ENCODE measurements at places on chromosomes 6 and 20. TPM values are rescaled to one million over a fixed set of nuclear protein-coding genes. Genes with fewer than 3 reads are reported as not detected.

DNA sequence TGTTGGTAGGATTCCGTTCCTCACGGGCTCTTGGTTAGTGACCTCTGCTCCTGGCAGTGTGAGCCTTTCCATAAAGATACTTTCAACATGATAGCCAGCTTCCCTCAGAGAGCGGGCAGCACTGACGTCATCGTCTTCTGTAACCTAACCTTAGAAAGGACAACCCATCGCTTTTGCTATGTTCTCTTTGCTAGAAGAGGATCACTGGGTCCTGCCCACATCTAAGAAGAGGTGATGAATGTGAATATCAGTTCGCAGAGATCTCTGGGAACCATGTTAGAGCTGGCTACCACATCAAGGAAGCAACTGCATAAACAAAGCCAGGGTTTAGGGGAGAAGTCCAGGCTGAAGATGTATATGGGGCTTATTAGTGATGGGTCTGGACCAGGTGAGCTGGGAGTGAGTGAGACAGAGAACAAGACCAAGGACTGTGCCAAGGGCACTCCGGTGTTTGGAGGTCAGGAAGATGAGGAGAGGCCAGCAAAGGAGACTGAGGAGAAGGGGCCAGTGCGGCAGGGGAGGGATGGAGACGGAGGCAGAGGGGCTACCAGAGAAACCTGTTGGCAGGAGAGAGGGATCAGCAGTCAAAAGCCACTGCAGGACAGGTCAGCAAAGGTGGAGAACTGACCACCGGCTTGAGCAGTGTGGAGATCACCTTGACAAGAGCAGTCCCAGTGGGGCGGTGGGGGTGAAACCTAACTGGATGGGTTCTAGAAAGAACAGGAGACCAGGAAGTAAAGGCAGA lies 39.7 kb downstream of the PIM1 start:
- no peaks in the 10 kb centered on the region for H3K27me3 ChIP-seq
- H3K4me1 ChIP-seq = no peaks in the 10 kb centered on the region
- no peaks in the 10 kb centered on the region for H3K36me3 ChIP-seq
- DNase-seq = no peak
- no peak overlapping the region for H3K27ac ChIP-seq
- no peak overlapping the region for H3K4me3 ChIP-seq

DNA sequence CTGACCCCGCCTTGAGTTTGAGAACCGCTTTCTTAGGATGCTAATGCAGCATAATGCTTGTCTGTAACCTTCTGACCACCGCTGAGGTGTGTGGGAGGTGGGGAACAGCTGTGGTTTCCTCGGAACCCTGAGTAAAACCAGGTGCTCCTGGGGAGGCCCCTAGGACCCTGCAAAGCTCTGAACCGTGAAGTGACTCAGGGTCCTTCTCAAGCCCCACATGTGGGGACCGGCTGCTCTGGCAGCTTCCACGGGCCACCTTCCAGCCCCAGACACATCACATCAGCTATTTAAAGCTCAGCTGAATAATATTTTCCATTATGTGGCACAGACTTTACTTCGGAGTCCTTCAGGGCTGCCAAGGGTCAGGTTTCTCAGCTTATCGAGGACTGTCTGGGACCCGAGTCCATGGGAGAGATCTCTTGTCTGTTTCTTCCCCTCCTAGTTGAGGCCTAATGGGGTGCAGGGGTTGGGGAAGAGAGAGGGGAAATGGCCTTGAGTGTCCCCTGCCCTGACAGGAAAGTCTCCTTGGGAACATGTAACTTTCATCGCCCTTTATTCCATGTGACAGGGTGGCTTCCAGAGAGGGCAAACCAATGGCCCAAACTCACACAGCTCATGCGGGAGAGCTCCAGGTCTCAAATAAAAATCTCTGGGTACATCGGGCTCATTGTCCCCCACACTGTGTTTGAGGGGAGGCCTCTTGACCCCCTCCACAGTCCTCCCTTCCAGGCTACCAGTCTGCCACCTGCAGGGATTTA lies 186.1 kb upstream of the SLC24A3 start:
- H3K36me3 ChIP-seq = no peaks in the 10 kb centered on the region
- no peak overlapping the region for H3K27ac ChIP-seq

GRCh38 chr6:130725551-130725950 lies 101.7 kb upstream of the SMLR1 start:
- H3K36me3 ChIP-seq = no peaks in the 10 kb centered on the region
- H3K27ac ChIP-seq = no peak overlapping the region
- H3K4me3 ChIP-seq = no peak overlapping the region
- H3K4me1 ChIP-seq = no peaks in the 10 kb centered on the region

- no peaks in the 10 kb centered on the region for H3K36me3 ChIP-seq
- no peaks in the 10 kb centered on the region for H3K27me3 ChIP-seq
- no peak overlapping the region for H3K27ac ChIP-seq
- H3K4me1 ChIP-seq = peaks cover 15% of the 10 kb centered on the region
These were observed 19.3 kb upstream of the RNGTT start for GRCh38 chr6:88982720-88983119.

GRCh38 chr6:5936631-5937030 lies 70.1 kb downstream of the NRN1 start:
- H3K27ac ChIP-seq = no peak overlapping the region
- no peaks in the 10 kb centered on the region for H3K27me3 ChIP-seq
- no peaks in the 10 kb centered on the region for H3K36me3 ChIP-seq
- H3K4me3 ChIP-seq = no peak overlapping the region
- no peak for DNase-seq

- H3K27ac ChIP-seq = no peak overlapping the region
- H3K4me3 ChIP-seq = no peak overlapping the region
- no peaks in the 10 kb centered on the region for H3K36me3 ChIP-seq
- no peak for DNase-seq
These were observed 14.9 kb downstream of the ADTRP start for GRCh38 chr6:11763460-11764249.

DNA sequence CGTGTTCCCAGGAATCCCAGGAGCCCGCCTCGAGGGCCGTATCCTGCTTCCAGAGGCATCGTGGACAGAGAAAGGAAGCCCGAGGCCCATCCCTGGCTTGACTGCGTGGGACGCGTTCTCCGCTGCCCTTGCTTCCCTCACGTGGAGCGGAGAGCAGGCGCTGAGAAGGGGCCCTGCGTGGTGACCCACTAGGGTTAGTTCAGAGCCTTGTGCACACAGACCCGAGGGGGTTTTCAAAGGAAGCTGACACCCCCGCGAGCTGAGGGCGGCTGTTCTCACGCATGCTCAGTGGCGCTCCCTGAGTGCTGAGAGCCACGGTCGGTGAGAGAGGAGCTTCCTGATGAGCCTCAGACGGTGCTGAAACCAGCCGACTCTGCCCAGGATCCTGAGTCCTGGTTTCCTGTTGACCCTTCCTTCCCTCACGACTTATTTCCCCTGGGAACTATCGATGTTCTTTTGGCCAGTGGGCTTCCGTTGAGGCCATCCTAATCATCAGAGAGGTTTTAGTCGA lies 28.9 kb upstream of the CCR6 start:
- peak; percentile 39 for DNase-seq
- H3K27ac ChIP-seq = no peak overlapping the region
- peaks cover 37% of the 10 kb centered on the region for H3K4me1 ChIP-seq
- no peak overlapping the region for H3K4me3 ChIP-seq

GRCh38 chr20:23092384-23092756 lies 6.2 kb upstream of the CD93 start:
- H3K27ac ChIP-seq = no peak overlapping the region
- peaks cover 24% of the 10 kb centered on the region for H3K4me1 ChIP-seq
- no peak for DNase-seq
- no peaks in the 10 kb centered on the region for H3K36me3 ChIP-seq

The LKAAEAR1 gene
- total RNA-seq = not detected
